ENCODE measurements at places on chromosomes 1 and 21. TPM values are rescaled to one million over a fixed set of nuclear protein-coding genes. Genes with fewer than 3 reads are reported as not detected.

GRCh38 chr1:156097499-156098178 lies 15.4 kb upstream of the MEX3A start:
- no peak for DNase-seq

ATP6V1G3 gene
- polyA plus RNA-seq: not detected

GRCh38 chr1:184392067-184392466 lies 5.2 kb downstream of the C1orf21 start:
- no peak for DNase-seq

CYP4A22 gene
- 0.03 TPM for polyA plus RNA-seq

GRCh38 chr1:55309053-55309452 lies 93.9 kb upstream of the USP24 start:
- DNase-seq: no peak

DNA sequence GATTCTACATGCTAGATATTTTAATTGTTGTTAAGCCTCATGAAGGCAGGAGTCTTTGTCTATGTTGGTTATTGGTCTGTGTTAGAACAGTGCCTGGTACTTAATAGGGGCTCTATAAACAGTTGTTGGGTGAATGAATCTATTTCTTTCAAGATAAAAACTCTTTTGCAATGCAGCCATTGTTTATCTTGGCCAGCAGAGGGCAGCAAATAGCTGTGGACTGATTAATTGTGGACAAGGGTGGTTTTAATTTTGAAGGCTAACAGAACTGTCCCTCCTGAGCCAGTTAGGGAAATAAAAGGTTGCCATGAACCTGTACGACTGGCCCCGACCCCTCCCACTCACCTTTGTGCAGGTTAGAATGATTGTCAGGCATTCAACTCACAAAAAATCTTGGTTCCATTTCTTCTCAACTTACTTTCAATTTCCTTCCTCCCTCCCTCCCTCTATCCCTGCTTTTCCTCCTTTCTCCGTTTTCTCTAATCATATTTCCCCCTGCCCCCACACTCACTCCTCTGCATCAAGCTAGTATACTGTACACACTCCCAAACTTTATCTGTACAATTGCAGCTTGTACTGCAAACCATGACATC lies 66.3 kb upstream of the DIRAS3 start:
- DNase-seq: no peak

GNAT2 gene
- 0.14 TPM for polyA plus RNA-seq

DNA sequence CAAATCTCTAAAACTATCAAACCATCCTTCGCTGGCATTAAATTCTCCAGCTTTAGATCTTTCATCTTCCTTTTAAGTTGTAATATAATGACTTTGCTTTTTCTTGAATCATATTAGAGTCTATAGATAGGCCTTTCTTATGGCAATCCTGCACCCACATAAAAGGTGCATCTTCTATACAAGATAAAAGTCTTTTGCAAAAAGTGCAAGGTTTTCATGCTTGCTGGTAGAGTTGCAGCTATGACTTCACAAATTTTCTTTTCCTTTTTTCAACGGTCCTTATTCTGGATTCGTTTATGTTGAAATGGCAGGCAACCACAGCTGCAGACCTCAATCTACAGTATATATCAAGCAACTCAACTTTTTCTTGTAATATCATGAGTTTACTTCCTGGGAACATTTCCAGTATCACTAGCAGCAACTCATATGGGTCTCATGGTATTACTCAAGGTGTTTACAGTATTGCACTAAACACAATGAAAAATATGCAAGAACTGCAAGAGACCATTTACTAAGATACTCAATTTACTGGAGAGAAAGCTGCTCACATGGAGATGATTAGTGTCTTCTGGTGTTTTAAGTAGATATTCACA lies 22.1 kb downstream of the OMA1 start:
- no peak for DNase-seq

GNPAT gene
- polyA plus RNA-seq: 12.7 TPM

GRCh38 chr1:202248861-202249260 lies 55.3 kb downstream of the LGR6 start:
- no peak for DNase-seq

- no peak for DNase-seq
These were observed 427.5 kb downstream of the NPHP4 start for GRCh38 chr1:5564578-5565257.

- no peak for DNase-seq
These were observed 716 bp downstream of the INAVA start for GRCh38 chr1:200895443-200895789.

DNA sequence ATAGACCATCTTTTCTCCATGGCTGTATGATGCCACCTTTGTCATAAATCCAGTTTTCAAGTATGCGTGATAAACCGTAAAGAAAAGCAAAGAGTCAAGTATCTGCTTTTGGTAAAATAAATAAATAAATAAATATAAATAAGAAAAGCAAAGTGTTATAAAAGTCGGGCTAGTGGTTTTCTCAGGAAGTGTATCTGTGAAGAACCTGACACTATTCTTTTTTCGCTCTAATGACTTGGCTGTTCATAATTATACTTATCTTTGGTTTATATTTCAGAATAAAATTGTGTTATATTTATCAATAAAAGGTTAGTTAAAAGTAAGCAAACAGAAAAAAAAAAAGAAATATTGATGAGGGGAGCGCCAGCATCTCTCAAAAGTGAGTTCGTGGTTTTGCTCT lies 594 bp upstream of the EXO5 start:
- no peak for DNase-seq

DNA sequence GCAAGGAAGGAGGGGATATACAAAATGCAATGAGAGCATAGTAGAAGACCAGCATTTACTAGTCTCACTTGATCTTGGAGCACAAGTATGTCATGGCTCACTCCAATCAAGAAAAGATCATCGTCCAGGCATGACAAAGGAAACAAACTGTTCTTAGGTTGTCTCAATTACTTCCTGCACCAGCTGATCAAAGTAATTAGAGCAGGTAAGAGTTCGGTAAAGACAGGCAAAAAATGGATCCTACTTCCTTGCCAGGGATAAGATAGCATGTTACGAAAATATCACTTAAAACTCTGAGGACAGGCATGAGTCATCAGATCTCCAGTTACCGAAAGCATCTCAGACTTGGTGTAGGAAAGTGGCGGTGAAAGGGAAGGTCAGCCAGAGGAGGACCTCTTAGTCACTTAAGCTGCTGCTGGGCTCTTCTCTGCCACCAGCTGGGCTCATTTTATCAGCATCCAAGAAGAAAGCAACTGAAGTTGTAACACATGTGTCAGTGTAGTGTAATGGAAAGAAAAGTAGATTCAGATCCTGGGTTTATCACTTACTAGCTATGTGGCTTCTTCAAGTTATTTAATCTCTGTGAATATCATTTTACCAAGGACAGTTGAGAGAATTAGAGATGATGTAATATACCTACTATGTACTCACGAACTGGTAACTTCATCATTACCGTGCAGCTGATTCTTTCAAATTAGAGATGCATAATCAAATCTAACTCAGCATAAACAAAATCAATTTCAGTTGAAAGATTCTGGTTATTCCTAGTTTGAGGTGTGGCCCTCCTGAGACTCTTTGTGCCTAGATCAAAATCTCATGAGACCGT lies 46.8 kb downstream of the XCL1 start:
- DNase-seq: no peak

A3GALT2 gene
- polyA plus RNA-seq: not detected

AMY1B gene
- polyA plus RNA-seq: not detected

DNA sequence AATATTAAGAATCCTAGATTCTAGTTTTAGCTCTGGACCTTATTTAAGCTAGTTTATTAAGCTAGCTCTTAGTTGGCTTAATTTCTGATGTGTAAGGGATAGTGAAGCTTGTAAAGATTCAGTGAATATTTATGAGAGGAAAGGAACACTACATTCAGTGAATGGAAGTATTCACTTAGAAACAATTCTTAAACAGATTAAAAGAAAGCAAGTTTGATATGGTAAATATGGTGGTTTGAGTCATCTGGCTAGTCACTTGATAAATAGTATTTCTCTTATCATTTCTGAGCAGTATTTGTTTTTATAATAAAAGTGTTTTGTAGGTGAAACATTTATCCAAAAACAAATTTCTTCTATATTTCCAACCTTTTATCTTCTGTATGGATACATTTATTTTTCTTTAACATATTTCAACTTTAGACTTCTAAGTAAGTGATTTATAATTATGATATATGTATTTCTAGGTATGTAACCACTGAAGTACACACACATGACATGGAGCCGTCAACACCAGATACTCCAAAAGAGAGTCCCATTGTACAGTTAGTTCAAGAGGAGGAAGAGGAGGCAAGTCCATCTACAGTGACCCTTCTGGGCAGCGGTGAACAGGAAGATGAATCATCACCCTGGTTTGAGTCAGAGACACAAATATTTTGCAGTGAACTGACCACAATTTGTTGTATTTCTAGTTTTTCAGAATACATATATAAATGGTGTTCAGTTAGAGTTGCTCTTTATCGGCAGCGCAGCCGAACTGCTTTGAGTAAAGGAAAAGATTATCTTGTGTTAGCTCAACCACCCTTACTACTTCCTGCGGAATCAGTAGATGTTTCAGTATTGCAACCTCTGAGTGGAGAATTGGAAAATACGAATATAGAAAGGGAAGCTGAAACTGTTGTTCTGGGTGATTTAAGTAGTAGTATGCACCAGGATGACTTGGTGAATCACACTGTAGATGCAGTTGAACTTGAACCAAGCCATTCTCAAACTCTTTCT lies 55.6 kb downstream of the SUCO start:
- DNase-seq: no peak

GRCh38 chr1:13830616-13831280 lies 130.8 kb downstream of the PRDM2 start:
- no peak for DNase-seq

GRCh38 chr21:26939601-26940111 lies 27.2 kb downstream of the ADAMTS5 start:
- no peak for DNase-seq

- no peak for DNase-seq
These were observed 41.2 kb downstream of the PRAMEF20 start for GRCh38 chr1:13451399-13451965.

DYNLT5 gene
- polyA plus RNA-seq: 0.38 TPM

DNA sequence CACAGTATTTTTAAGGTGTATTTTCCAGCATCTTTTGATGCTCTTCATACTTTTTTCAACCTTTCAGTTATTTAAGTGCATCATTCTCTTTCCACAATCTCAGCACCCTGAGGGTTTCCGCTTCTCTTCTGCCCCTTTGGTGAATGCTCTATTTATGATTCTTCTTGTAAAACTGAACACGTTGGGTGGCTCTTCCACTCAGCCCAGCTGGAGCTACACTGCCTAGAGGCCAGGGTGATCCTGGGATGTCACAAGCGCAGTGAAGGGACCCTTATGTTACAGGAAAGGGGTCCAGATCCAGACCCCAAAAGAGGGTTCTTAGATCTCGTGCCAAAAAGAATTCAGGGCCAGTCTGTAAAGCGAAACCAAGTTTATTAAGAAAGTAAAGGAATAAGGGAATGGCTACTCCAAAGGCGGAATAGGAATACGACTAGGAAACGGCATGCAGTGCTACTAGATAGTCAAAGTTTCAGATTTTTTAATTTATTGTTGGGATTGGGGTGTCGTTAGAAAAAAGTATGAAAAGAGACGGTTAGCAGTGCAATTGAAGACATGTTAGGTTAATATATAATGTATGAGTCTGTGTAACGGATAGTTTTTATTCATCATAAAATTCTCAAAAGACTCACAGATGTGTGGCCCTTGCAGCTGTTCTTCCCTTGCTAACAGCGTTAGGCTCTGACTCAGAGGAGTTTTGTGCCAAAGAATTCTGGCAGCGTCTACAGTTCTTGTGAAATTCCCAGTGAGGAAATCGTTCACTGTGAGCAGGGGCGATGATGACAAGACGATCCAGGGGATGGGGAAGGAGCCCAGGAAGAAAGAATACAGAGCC lies 14.4 kb upstream of the ERVH48-1 start:
- DNase-seq: no peak

GRCh38 chr1:184970691-184971161 lies 3.6 kb downstream of the NIBAN1 start:
- no peak for DNase-seq

TMEM54 gene
- 58.7 TPM for polyA plus RNA-seq

DNA sequence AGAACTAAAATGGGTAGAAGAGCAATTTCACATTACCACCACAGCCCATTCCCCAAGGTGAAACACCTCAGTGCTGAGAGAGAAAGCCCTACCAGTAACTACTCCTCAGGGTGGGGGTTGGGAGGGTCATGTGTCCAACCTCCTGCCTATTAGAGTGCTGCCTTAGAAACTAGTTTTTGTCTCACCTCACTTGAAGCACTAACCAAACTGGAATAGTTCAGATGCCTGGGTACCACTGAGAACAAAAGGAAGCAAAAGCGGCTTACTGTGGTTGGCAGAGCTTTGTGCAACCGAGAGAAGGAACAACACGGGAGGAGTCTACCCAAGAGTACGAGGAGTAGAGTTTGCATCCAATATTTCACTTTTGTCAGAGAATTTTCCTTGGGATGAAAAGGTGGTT lies 1207.5 kb upstream of the ADGRL2 start:
- DNase-seq: no peak

GRCh38 chr1:193115629-193116227 lies 6.1 kb upstream of the CDC73 start:
- DNase-seq: no peak

GRCh38 chr1:36115200-36115669 lies 9.8 kb downstream of the COL8A2 start:
- no peak for DNase-seq

DNA sequence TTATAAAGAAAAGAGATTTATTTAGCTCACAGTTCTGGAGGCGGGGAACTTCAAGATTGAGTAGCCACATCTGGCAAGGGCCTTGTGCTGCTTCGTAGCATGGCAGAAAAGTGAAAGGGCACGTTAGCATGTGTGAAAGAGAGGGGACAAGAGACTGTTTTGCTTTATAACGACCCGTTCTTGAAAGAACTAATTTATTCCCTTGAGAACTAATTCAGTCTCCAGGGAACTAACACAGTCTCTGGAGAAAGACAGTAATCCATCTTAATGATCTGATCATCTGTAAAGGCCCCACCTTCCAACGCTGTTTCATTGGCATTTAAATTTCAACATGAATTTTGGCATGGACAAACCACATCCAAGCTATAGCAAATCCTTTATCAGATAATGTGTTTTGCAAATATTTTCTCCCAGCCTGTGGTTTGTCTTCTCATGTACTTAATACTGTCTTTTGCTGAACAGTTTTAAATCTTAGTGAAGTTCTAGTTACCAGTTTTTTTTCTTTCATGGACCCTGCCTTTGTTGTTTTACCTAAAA lies 26.1 kb downstream of the MTR start:
- DNase-seq: no peak

DNA sequence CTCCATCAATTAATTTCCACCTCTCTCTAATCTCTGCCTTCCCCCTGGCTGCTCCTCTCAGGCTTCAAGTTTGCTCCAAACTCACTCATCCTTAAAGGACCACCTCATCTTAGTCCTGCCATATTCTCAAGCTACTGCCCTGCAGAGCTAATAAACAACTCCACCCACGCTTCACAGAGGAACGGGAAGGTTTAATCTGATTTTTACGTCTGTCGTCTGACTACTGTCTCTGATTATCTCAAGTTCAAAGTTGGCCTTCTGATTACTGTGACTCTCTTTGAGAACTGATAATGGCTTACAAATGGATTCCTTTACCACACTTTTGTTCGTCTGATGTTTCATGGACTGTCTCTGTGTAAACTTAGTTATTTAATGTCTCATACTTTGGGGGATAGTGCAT lies 7.6 kb upstream of the CPT2 start:
- no peak for DNase-seq

Measured in H1 (cell line).